Fibroblast of gingiva (primary cell): ENCODE measurements at places on chromosomes 5 and 9.

DNA sequence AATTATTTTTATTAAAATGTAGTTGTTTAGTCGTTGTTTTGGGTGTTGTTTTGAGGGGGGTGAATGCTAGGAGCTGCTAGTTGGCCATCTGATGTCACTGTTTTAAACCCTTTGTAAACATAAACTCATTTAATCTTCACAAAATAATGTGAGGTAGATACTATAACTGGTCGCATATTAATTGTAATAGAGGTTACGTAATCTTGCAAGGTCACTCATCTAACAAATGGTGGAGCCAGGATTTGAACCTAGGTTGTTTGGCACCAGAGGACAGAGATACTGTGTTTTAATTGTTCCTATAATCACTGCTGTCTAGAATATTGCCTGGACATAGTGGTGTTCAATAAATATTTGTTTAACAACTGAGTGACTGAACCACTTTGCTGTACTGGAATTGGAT, 54.4 kb downstream of the LRRTM2 start:
- no peak for DNase-seq

DNA sequence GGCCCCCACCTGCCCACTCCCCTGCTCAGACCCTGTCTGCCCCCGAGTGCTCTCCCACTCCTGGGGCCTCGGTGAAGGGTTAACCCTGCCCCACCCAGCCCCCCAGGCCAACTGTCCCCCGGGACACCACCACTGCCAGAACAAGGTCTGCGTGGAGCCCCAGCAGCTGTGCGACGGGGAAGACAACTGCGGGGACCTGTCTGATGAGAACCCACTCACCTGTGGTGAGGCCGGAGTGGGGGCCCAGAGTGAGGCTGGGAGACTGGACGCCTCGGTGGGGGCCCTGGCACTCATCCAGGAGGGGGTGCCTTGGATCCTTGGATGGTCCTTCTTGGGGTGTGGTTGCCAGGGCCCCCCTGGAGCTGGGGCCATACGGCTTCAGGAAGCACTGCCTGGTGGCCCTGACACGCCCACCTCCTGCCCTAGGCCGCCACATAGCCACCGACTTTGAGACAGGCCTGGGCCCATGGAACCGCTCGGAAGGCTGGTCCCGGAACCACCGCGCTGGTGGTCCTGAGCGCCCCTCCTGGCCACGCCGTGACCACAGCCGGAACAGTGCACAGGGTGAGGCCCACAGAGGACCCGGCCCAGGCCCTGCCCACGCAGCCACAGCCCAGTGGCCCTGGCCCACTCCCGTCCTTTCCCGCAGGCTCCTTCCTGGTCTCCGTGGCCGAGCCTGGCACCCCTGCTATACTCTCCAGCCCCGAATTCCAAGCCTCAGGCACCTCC, 2.1 kb downstream of the MAMDC4 start:
- no peak for DNase-seq

GRCh38 chr5:93092349-93093105, 488.5 kb downstream of the NR2F1-AS1 start:
- peak; percentile 58 for DNase-seq

DNA sequence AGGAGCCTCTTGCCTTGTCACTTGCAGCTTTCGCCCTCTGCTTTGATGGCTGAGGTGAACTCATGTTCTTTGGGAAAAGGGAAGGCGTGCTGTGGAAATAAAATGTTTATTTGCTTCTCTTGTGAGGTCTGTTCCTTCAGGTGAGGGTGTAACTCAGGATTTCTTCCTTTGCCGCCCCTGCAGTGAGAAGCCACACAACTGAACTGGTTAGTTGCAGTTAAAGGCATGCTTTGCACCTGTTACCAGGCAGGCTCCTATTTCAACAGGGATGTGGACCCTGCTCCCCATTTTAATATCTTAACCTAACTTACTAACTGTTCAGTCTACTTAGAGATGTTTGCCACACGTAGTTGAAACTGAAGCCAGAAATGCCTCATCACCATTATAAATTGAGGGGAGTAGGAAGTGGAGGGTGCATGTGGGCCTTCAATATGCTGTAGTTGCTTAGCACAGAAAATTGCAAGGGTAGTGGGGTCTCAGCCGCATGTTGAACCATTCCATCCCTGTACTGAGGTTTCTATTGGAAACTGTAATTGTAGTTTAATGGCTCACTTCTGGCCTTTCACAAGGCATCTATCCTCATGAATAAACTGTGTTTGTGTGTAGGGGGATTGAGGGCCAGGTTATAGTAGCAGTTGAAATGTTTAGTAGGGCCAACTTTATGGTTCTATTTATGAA, 7.9 kb downstream of the RACK1 start:
- DNase-seq = no peak

GRCh38 chr5:119174578-119175163, 103.8 kb downstream of the DMXL1 start:
- DNase-seq = no peak

DNA sequence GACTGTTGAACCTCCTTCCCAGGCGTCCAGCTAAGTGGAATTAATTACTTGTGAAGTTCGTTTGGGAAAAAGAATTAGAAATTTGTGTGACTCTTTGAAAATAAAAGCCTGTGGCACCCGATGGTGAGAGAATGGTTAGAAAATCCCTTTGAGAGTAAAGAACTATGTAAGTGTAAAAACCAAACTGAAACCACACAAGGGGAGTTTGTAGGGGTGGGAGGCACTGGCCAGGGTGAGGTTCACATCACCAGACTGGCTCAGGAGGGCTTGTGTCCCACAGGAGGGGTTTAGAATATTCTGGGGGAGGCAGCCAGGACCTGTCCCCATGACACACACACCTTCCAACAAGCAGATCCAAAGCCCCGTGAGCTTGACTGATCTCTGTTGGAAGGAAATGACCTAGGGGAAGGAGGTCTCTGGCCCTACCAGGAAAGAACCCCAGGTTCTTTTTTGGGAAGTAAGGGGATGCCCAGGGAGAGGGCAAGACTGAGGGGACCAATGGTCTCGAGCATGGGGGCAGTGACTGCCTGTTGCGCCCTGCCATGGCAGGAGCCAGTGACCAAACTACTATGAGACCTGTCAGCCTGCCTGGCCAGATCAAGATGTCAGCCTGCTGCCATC, 4.3 kb downstream of the SPATA24 start:
- DNase-seq = no peak

DNA sequence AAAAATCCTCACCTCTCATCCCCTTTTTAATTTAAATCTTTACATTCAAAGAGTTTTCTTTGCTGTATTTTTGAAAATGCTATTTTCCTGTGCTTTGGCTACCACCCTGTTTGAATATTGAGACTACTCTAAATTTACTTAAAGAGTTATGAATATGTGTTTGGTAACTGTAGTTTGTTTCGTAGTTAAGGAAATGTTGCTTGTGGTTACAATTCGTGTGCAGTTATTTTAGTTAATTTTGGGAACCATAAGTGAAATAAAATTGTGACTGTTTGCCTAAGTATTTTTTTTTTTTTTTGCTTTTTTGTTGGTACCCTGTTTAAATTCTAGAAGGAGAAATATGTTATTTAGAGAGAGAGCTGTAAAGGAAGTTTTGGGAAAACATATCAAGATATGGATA, 78.7 kb downstream of the XRCC4 start:
- DNase-seq = no peak

GRCh38 chr9:126157423-126157822, 169.2 kb upstream of the MVB12B start:
- DNase-seq = no peak

DNA sequence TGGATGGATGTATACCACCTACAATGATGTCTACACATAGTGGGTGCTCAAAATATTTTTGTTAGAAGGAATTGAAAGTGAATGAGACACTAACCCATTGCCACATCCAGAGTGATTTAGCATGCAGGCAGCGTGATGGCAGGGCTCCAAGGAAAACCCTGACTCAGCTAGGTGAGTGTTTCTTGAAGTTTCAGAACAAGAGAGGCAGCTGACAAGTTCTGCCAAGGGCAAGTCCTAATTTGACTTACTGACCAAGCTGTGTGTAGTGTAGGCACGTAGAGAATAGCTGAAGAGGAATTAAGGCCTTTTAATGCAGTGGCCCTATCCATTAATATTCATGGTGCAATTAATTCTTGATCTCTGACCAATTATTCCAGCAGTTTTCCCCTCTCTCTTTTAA, 107.8 kb upstream of the ATP10B start:
- no peak for DNase-seq

- DNase-seq = no peak
Observed at GRCh38 chr5:113202287-113202686, 225.7 kb downstream of the DCP2 start.

DNA sequence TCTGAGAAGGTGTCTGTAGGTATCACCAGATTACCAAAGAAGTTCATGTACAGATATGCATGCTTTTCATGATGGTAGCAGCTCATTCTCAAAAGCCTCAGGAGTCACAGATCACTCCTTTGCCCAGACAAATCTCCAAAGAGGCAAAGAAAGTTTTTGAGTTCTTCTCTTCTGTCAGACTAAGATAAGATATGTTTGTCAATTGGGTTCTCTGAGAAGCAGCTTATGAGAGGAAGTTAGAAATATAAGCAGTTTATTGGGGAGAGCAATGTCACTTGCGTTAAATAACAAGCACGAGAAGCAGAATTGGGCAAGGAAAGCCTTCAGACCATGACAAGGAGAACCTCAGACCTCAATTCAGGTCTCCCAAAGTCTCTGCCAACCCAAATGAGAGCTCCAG, 219.2 kb upstream of the KLF4 start:
- DNase-seq = no peak

DNA sequence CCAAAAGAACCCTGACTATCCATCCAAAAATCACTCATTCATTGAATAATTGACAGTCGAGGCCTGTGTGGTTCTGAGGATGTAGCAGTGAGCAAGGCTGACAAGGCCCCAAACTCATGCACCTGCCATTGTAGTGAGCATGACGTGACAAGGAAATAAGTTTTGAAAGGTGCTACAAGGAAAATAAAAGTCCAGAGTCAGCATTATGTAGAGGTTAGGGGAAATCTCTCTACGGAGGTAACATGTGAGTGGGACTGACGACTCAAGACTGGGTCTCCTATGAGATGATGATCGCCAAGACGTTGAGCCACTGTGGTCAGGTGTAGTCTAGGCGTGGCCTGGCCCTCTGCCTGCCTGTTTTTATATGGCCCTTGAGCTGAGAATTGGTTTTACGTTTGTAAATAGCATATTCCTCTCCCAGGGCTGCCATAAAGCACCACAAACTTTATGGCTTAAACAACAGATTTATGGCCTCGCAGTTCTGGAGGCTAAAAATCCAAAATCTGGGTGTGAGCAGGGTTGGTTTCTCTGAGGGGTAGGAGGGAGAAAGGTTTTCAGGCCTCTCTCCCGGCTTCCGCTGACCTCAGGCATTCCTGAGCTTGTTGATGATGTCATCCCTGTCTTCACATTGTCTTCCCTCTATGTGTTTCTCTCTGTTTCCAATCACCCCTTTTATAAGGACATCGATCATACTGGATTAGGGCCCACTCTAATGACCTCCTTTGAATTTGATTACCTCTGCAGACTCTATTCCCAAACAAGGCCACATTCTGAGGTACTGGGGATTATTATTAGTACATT, 206.4 kb upstream of the EGFLAM start:
- DNase-seq = no peak

- no peak for DNase-seq
Observed at GRCh38 chr9:13974891-13975290, 339.1 kb downstream of the NFIB start.

DNA sequence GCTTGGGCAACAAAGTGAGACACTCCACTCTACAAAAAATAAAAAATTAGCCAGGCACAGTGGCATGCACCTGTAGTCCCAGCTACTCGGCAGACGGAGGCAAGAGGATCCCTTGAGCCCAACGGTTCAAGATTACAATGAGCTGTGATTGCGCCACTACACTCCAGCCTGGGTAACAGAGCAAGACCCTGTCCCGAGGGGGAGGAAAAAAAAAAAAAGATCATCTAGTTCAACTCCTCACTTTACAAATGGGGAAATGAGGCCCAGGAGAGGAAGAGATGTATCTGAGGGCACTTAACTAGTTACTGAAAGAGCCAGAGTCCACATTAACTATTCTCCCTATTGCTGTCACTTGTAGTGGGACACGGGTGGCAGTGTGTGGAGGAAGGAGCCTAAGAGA, 13.8 kb downstream of the PDCL start:
- DNase-seq = no peak

- no peak for DNase-seq
Observed at GRCh38 chr5:147804334-147804733, 21.8 kb upstream of the JAKMIP2 start.

- no peak for DNase-seq
Observed at GRCh38 chr5:6488021-6488420, 39.4 kb downstream of the UBE2QL1 start.

- DNase-seq = no peak
Observed at GRCh38 chr5:180157866-180158265, 51.1 kb downstream of the RASGEF1C start.

- no peak for DNase-seq
Observed at GRCh38 chr5:86757824-86758223, 140.1 kb downstream of the COX7C start.

GRCh38 chr9:107667231-107668070, 177.9 kb upstream of the KLF4 start:
- DNase-seq = no peak

GRCh38 chr9:18056993-18057369, 417.0 kb upstream of the ADAMTSL1 start:
- no peak for DNase-seq

DNA sequence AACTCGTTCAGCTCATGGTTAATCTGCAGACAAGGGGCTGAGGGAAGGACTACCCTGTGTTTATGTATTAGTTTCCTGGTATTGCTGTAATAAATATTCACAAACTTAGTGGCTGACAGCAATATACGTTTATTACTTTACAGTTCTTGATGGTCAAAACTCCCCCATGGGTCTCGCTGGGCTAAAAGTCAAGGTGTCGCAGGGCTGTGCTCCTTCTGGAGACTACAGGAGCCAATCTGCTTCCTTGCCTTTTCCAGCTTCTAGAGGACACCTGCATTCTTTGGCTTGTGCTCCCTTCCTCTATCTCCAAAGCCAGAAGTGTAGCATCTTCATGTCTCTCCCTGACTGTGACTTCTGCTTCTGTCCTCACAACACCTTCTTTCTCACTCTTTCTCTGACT, 653.8 kb upstream of the RIOK2 start:
- no peak for DNase-seq
